Trophoblast cell (in vitro differentiated cells and primary cell): ENCODE measurements at places on chromosomes 4 and X.

- no peak for DNase-seq
These were observed 76.1 kb downstream of the LRBA start for GRCh38 chr4:150938873-150939499.

DNA sequence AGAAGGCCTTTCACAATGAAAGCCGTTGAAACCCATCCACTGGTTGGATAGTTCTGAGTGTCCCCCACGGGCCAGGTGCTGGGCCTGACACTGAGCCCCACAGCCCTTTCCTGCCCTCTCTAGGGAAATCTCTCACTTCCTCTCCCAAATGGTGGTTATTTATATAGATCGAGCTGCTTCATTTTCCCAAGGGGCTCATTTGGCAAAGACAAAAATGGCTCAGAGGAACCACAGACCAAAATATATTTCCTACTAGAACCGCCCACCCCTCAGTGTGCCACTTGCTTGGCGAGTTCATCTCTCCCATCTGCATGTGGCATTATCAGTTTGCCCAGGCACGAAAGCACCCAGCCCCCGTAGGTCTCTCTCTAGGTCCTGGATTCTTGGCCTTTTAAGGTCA lies 53.3 kb upstream of the STIM2 start:
- no peak for DNase-seq

DNA sequence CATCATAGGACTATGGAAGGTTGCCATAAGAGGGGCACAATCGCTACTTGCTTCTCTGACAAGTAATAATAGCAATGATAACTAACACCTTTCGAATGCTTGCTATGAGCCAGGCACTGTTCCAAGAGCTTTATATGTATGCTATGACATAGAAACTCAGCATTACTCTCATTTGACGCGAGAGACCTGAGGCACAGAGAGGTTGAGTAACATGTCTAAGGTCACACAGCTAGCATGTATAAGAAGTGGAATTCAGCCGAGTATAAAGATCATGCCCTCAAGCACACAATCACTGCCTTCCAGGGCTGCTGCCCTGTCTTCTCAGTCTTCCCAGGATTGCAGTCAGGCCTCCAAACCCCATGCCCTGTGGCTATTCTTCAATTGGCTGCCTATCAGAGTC lies 19.5 kb downstream of the PJA1 start:
- DNase-seq, result peak; percentile 20

DNA sequence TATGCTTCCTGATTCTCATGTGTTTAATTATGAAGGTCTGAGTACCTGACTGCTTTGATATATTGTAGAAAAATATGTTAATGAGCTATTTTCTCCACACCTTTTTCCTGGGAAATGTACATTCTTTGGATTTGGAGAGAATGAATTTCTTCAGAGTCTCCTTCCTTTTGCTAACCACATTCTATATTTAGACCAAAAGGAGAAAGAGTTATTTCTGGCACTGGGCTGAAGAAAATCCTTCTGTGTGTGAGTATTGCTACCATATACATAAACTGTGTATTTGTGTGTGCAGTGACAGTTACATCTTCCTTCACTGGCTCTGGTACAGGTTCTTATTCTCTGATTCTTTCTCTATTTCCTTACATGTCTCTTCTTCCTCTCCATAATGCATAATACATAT lies 44.5 kb upstream of the PGRMC2 start:
- DNase-seq, result no peak

DNA sequence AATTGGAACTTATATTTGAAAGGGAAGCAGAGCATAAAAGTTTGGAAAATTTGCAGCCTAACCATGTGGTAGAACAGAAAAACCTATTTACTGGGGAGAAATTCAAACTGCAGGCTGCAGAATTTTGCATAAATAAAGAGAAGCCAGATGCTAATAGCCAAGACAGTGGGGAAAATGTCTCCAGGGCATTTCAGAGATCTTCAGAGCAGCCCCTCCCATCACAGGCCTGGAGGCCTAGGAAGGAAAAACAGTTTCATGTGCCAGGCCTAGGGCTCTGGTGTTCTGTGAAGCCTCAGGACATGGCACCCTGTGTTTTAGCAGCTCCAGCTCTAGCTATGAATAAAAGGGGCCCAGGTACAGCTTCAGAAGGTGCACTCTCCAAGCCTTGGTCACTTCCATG lies 648.7 kb upstream of the FRG1 start:
- no peak for DNase-seq

DNA sequence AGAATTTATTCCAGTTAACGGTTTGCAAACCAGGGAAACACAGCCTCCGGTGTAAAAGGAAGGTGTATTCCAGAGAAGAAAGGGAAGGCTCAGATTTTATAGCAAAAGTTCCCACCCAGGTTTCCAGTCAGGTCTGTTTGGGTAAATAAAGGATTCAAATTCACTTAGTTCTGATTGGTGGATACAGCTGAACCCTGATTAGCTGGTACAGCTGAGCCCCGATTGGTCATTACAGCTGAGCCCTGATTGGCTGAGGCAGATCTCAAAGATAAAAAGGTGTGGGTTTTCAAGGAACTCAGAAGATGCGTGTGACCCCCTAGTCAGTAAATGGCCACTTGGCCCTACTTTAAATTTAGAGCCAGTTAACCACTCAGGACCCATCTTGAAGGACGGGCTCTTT lies 6.6 kb downstream of the CLRN2 start:
- no peak for DNase-seq

GRCh38 chr4:139035650-139036049 lies 20.1 kb downstream of the NOCT start:
- DNase-seq, result no peak

- peak; percentile 89 for DNase-seq
These were observed 187.1 kb downstream of the SHROOM3 start for GRCh38 chr4:76622126-76622525.

DNA sequence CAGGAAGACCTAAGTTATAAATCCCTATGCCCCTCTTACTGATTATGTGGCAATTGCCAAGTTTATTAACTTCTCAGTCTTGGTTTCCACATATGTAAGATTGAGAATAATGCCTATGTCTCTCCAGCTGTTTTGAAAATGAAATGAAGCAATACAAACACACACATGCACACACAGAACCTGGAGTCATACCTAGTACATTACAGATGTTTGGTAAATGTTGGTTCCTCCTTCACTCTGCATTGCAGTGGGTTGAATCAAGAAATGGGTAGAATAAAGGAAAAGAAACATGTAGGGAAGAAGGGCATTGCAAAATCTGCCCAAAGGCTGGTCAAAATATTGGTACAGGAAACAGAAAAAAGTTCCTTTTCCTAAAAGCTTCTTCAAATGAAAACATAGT lies 309.9 kb upstream of the EMCN start:
- no peak for DNase-seq

DNA sequence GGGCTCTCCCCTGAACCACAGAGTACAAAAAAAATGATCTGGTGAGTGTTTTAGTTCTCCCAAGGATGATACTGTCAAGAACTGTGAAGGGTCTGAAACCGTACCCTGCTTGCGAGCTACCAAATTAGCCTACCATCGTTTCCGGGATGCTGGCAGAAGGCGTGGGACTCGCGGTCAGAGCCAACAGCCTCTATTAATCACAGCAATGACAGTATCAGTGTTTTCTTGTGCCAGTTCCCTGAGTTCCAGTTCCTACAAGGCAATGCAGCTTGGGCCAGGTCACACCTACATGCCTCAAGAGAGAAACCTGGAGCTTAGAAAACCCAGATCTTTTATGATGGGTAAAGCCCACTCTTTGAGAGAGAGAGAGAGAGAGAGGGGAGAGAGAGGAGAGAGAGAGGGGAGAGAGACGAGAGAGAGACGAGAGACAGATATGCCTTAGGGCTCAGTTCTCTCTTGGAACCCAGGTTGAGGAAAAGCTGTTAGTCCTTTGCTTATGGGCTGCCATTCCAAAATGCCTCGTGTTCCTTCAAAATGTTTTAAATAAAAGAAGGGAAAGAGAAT lies 327.8 kb downstream of the ARHGAP10 start:
- DNase-seq, result no peak

DNA sequence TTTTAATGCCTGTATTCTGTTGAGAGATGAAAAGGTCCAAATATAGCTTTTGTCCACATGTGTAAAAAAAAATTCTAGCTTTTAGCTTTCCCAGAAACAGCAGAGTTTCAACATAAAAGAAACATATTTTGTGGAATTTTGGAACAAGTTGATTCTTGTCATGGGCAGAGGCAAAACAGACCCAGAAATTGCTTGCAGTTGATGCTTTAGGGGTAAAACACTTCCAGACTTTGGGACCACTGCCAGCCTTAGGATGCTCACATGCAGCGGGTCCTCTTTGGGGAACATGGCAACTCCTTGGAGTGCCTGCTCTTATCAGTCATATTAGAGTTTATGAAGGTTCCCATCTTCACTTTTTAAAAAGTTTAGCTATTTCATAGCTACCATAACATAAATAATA lies 30.4 kb downstream of the DCLK2 start:
- DNase-seq, result no peak

DNA sequence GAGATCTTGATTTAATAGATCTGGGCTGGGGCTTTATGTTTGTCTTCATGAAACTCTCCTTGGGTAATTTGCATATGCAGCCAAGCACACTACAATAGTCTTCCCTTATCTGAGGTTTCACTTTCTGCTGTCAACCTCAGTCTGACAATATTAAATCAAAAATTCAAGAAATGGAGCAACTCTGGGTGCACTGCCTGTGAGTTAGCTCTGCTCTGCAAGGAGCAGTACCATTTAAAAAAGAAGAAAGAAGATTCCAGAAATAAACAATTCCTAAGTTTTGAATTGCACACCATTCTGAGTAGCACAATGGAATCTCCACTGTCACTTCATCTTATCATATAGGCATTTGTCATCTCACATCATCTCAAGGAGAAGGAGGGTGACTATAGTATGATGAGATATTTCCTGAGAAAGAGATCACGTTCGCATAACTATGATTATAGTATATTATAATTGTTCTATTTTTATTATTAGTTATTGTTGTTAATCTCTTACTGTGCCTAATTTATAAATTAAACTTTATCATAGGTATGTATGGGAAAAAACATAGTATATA lies 9.4 kb downstream of the FNIP2 start:
- no peak for DNase-seq

GRCh38 chr4:81896936-81897335 lies 425.2 kb upstream of the RASGEF1B start:
- DNase-seq, result peak; percentile 68

DNA sequence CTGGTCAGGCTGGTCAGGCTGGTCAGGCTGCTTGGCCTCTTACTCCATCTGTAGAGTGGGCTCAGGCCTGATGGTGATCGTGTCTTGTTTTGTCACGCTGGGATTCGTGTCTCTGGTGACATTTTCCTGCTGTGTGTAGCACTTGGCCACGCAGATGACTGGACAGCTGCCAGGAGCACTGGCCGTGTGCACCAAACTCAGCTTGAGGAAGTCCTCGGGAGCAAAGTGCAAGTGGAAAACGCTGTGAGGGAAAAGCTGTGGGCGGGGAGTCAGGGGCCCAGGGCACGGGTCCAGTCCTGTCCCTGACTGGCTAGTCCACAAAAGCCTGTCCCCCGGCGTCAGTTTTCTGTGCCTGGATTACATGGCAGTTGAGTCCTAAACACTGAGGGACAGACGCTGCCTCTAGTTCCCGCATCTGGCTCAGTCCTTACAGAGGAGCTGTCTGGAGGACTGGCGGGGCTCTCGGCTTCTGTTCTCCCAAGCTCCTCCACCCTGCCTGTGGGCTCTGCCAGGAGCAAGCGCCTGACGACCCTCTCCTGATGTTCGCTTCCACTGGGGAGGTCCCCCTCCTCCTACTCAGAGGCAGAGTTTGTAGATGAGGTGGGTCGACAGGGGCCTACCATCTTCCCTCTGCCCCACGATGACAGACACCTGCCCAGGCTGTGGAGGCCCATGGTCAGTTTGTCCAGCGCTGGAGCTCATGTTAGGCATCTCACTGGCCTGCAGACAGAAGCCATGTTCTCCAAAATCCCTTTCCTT lies 35.9 kb upstream of the GRPEL1 start:
- DNase-seq, result no peak

- DNase-seq, result no peak
These were observed 71.4 kb downstream of the RTL5 start for GRCh38 chrX:72060196-72060920.

GRCh38 chr4:2063557-2064275 lies 4.6 kb downstream of the NAT8L start:
- DNase-seq, result no peak

DNA sequence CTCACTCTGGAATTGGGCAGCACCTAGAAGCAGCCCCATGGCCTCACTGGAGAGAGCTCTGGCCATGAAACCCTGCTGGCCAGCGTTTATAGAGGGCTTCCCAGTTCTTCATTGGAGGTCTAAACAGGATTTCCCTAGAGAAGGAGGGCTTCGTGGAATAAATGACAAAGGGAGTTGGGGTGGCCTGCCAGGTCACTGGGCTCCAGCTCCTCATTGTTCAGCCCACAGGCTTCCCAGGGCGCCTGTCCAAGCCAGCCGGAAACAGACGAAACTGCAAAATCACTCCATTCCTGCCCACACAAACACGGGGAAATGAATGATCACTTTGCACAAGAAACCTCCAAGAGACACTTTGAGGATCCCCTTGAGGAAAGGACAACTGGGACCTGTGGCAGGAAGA lies 189.7 kb downstream of the TSPAN5 start:
- no peak for DNase-seq

DNA sequence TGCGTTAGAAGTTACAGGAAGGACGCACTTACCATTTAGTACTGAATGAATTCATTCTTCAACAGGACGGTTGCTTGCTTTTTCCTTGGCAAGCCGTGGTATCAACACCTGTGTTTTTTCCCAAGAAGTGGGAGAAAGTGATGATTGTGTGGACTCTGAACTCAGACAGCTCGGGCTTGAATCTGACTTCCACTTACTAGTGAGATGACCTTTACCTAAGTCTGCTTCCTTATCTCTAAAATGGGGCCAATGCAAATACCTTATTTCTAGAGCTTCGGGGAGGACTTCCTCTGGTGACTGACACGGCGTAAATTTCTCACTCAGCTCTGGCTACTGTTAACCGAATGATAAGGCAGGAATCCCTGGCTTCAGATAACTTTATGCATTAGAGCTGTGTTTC lies 146.8 kb upstream of the RBPJ start:
- no peak for DNase-seq

DNA sequence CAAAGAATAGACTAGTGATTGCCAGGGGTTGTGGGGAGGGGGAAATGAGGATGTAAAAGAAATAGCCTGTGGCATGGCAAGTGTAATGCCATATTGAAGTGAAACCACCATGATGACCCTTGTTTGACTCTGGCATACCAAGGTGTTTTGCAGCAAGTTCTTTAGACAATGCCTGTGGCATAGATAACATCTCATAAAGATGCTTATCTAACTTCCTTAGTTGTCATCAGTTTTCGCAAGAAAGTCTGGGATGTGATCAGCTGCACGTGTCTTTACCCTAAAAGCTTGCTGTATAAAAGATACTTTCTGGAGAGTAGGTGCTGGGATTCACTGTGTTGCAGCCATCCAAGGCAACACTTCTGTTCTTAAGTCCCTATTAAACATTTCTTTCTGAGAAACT lies 176.1 kb upstream of the MAGEB16 start:
- DNase-seq, result no peak
